Right ventricle myocardium superior (tissue), 1 donor: ENCODE measurements at places on chromosomes 3 and 15.

- DNase-seq: peak; percentile 96
Measured at GRCh38 chr15:64355944-64356709, at the start of gene CSNK1G1. TSS of gene CSNK1G1 (minus strand) at chr15:64356173. CDS start at chr15:64300499, 55,674 bp downstream.

GRCh38 chr3:58188921-58189451 lies 21.8 kb downstream of the DNASE1L3 start:
- no peak for DNase-seq

DNA sequence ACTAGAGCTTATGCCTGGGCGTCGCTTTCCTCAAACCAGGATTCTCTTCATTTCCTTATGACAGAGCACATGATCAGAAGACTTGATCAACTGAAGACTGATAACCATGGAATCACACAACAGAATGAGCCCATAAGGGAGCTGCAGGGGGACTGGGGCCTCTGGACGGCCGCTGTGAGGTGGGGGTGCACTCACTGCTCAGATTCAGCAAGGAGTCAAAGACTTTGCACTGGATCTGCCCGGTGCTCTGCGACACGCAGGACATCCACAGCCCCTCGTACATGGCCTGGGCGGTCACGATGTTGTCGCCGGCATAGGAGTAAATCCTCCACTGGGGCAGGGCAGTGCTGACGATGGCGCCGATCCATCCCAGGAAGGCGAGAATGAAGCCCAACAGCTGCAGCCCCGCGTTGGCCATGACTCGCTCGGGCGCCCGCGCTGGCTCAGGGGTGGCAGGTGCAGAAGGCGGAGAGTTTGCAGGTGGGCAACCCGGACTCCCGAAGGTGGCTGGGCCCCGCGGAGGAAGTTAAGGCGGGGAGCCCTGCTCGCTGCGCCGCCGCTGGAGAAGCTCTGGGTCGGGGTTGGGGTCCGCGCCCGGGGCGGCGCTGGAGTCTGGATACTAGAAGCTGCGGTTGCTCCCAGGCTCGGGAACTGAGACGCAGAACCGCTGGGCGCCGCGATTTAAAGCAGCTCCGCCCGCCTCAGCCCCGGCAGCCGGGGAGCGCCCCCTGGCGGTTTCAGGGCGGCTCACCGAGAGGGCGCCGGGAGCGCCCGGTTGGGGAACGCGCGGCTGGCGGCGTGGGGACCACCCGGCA lies at the start of gene CLDN1:
Gene CLDN1 (minus strand): TSS at position 658 of the 815 bp plus-strand sequence. CDS start 240 bp downstream, at position 418.
- peak; percentile 87 for DNase-seq

GRCh38 chr3:23161896-23162570 lies 41.1 kb upstream of the UBE2E2 start:
- no peak for DNase-seq

GRCh38 chr3:160876643-160877042 lies 120.6 kb downstream of the PPM1L start:
- DNase-seq: no peak

- no peak for DNase-seq
Measured at GRCh38 chr15:66019368-66019767, 150.1 kb downstream of the RAB11A start.
